ENCODE measurements at places on chromosomes 12 and 14. TPM values are rescaled to one million over a fixed set of nuclear protein-coding genes. Genes with fewer than 3 reads are reported as not detected.
A peak's percentile ranks its signal among the peaks of the same experiment; 100 is the strongest.

CPM gene
- 19.8 TPM for total RNA-seq

SLC38A4 gene
- 0.28 TPM for total RNA-seq

GNB3 gene
- total RNA-seq = 1.5 TPM

SLC22A17 gene
- total RNA-seq = 29.4 TPM

MSI1 gene
- total RNA-seq = 2.9 TPM

- H3K4me1 ChIP-seq = no peaks in the 10 kb centered on the region
- no peak overlapping the region for H3K27ac ChIP-seq
- H3K4me3 ChIP-seq = no peak overlapping the region
- no peaks in the 10 kb centered on the region for H3K36me3 ChIP-seq
- no peaks in the 10 kb centered on the region for H3K27me3 ChIP-seq
Observed at GRCh38 chr12:13595536-13596443, 385.6 kb downstream of the GRIN2B start.

GRCh38 chr12:107521826-107522355 is 163.7 kb upstream of the PWP1 start:
- no peak for DNase-seq
- H3K27ac ChIP-seq = no peak overlapping the region
- no peaks in the 10 kb centered on the region for H3K27me3 ChIP-seq
- no peak overlapping the region for H3K4me3 ChIP-seq

DNA sequence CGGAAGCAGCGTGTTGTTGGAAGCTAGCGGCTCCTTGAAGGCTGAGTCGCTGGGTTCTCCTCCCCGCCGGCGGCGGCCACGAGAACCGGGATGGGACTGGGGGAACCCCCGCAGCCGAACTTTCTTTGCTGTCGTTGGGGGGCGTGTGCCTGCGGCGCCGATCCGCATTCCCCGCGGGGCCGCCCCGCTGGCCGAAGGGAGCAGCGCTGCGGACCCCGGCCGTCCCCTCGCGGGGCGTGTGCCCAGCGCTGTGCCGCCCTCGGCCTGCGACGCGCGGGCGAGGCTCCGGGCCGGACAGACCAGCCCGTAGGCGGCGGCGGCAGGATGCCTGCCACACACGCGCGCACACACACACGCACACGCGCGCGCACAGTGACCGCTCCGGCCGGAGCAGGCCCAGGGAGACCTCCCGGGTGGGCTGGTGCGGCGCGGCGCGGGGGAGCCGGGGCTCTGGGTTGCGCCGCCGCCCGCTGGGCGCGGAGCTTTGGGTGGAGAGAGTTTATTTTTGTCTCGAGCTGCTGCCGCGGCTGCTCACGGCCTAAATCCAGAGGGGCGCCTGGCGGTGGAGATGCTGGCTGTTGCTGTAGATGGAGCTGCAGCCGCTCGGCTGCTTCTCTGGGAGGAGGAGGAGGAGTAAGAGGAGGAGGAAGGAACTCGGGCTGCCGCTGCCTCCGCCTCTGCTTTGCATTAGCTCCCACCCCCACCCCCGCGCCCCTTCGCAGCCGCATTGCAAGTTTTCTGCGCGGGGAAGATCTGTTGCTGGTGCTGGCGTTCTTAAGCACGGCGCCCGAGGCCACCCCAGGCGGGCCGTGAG is at the start of gene SAMD4A:
Gene SAMD4A (plus strand): TSS at position 719 of the 814 bp plus-strand sequence. CDS start 789 bp downstream, outside the sequence.
- DNase-seq = peak; percentile 85
- H3K4me1 ChIP-seq = peaks cover 45% of the 10 kb centered on the region
- peaks cover 14% of the 10 kb centered on the region for H3K36me3 ChIP-seq
- peak within 1 kb of the TSS; percentile 72 for H3K4me3 ChIP-seq
- no peaks in the 10 kb centered on the region for H3K27me3 ChIP-seq

GRCh38 chr12:105942281-105942680 is 196.5 kb downstream of the NUAK1 start:
- DNase-seq = no peak
- no peaks in the 10 kb centered on the region for H3K36me3 ChIP-seq
- H3K4me1 ChIP-seq = peaks cover 15% of the 10 kb centered on the region
- no peak overlapping the region for H3K27ac ChIP-seq
- no peaks in the 10 kb centered on the region for H3K27me3 ChIP-seq

DNA sequence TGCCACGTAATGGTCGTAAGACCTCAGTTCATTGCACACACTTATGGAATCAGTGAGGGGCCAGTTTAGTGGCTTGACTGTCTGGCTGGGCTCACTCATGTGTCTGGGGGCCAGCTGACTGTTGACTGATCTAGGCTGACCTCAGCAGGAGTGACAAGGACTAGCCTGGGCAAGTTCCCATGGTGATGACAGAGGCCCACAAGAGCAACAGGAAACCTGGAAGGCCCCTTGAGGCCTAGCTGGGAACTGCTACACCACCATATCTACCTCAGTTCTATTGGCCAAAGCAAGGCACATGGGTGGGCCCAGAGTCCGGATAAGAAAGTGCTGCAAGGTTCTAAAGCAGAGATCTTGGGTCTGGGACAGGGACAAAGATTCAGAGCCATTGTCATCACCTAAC is 21.3 kb upstream of the RFLNA start:
- H3K4me3 ChIP-seq = no peak overlapping the region
- no peaks in the 10 kb centered on the region for H3K27me3 ChIP-seq
- no peaks in the 10 kb centered on the region for H3K36me3 ChIP-seq
- no peaks in the 10 kb centered on the region for H3K4me1 ChIP-seq
- no peak for DNase-seq

- no peaks in the 10 kb centered on the region for H3K27me3 ChIP-seq
- no peak for DNase-seq
- H3K36me3 ChIP-seq = no peaks in the 10 kb centered on the region
Observed at GRCh38 chr12:53091756-53092155, 5.7 kb upstream of the IGFBP6 start.

All from right atrium auricular region (tissue), 2 donors.